Thoracic aorta (tissue), 2 donors: ENCODE measurements at places on chromosomes 5 and 9.

GRCh38 chr5:95410279-95410678 is 19.1 kb downstream of the FAM81B start:
- no peak for DNase-seq

DNA sequence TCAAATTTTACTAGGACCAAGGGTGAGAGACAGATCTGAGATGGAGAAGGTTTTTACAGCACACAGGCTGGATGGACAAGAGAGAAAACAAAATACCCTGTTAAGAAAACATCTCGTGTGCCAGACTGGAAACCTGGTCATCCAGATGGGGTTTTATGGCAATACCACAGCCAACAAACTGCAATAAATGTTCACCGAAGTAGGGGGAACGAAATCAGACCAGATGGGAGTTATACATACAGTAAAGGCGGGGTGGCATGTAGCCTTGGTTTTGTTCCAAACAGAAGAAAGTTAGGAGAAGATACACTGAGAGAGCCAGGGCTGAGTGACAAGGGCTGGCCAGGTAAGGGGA is 63.3 kb downstream of the DCP2 start:
- DNase-seq: no peak

- DNase-seq: no peak
Observed at GRCh38 chr9:120872791-120873502, 4.0 kb downstream of the PHF19 start.

GRCh38 chr5:17315710-17316221 is 98.3 kb downstream of the BASP1 start:
- no peak for DNase-seq

- DNase-seq: no peak
Observed at GRCh38 chr9:121822093-121823085, 171.0 kb downstream of the DAB2IP start.
